Activated CD4-positive, alpha-beta T cell treated with anti-CD3 and anti-CD28 coated beads, Interleukin-2, amount 10 ng/mL, durations not matched to agents 7 days and 5 days (primary cell): ENCODE measurements at places on chromosomes 2 and 18. TPM values are rescaled to one million over a fixed set of nuclear protein-coding genes. Genes with fewer than 3 reads are reported as not detected.
A peak's percentile ranks its signal among the peaks of the same experiment; 100 is the strongest.

DNA sequence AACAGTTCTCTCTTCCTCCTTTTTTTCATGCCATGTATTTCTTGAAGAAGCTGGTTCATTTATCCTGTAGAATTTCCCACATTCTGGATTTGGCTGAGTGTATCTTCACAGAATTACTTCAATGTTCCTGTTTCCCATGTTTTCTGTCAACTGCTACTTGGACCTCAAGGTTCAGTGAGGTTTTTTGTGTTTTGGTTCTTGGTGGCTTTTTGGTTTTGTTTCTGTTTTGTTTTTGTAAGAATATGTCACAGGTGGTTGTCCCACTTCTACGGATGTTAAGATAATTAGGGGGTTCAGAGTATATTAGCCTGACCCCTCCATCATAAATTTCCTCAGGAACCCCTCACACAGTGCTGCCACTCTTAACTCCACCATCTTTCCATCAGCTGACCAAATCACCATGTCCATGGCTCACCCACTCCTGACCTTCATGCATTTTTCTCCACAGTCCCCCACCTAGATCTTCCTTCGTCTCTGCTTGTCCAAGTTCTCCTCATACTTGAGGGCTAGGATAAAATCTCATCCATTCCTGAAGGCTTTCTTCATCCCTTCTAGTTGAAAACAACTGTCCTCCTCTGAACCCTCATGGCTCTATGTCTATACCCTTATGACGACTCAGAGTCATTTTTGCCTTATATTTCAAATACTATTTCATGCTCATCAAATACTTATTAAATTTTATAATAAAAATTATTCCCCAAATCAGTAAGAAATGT is 40.4 kb downstream of the PLEKHM3 start:
- DNase-seq: no peak

DNA sequence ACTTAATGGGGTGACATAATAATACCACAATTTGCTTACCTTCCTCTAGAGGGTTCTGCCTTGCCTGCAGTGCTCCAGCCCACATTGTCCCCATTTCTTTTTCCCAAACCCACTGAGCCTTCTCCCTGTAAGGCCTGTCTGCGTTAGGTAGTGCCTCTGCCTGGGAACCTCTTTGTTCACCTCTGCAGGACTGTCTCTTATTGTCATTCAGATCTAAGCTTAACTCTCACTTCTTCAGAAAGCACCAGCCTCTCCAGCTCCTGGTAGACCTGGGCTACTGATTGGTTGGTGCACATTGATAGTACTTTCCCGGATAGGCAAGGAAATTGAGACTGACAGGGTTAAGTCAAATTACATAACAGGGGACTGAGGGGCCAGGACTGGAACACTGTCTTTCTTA is 49.1 kb downstream of the CCDC85A start:
- no peak for DNase-seq

DNA sequence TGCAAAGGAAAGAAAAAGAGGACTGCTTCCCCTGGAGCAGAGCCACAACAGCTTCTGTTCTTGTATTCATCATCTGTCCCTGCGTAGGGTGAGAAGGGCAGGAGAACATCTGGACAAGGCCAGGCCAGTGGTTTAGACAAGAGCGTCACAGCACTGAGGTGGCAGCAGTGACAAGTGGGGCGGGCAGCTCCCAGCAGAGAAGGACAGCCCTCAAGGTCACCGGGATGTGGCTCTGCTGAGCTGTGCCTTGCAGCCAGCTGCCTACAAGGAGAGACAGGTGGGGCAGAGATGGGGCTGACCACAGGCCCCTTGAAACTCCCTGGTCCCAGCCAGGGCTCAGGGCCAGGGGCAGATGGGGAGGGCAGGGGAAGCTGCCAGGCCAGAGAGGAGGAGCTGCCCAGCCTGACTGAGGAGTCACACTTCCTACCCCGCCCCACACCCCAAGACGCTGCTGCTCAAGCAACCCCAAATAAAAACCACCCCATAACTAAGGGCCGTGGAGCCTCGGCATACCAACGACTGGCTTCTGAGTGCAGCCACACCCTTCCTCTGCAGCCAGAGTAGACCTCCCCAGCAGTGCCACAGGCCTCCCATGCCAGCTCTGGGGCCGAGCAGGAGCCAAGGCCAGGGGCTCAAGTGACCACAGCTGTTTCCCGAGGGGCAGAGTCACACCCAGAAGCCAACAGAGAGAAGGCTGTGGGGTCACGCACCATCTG is 5.4 kb downstream of the RAB11FIP5 start:
- peak; percentile 17 for DNase-seq

The STK36 gene
- 14.6 TPM for total RNA-seq

DNA sequence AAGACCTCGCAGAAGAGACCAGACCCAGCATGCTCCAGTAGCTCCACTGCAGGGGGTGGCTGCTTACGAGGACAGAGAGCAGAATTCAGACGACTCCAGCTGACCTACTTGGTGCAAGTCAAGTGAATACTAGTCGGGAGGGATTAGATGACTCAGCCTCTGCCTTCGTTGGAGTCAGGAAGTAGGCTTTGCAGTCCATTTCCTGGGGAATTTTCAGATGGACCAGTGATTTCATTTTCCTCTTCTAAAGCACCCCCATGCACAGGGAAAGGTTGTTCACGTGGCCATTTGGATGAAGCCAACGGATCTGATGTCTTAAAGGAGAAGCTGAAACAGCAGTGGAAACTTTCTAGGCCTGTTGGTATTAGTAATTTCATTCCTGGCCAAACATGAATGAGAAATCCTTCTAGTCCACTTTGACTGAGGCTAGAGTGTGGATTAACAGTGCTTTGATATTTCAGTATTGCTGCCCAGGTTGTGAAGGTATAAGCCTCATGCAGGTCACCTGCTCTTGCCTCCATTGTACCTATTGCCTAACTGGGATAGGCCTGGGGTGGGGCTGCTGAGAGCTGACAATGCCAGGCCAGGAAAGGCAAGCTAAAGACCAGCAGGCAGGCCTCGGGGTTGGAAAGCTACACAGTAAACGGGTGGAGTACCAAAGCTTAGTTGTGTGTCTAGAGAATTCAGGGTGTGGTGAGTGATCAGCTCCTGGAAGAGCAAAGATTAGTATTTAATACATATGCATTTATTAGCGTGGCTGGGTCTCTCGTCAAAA is 117.6 kb upstream of the FOSL2 start:
- DNase-seq: no peak

The ASB18 gene
- not detected for total RNA-seq

The SUMO1 gene
- total RNA-seq: 120 TPM

DNA sequence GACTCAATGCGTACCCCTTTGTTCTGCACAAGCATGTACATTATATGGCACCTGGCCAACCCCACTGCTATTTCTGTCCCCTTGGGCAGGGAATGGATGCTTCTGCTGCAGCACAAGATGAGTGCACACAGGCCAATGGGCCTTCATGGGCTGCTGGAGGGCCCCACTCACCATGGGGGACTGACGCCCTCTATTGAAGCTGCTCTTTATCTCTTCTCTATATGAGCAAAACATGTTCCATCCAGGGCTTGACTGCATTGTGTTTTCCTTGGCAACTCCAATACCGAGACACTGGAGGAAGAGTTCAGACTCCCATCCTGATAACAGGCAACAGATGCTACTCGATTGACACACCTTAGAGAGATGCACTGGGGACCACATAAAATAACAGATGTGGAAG is 251.6 kb upstream of the NCKAP5 start:
- no peak for DNase-seq

GRCh38 chr2:163658556-163658955 is 77.3 kb downstream of the FIGN start:
- no peak for DNase-seq

DNA sequence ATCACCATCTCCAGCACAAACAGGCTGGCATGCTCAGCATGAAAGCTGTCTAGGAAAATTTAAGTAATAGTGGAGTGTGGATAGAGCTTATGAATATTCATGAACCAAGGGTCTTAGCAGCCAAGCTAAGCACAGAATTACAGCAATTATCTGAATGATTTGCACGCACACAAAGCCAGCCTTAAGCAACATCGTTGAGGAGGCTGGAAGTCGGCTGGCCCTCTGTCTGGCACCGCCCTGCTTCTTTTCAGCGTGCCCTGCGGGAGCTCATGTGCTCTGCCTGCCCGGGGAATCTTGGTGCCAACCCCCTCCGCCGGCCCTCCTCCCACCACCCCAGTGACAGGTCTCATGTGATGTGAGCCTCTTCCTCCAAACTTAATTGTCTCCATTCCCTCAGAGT is 540.1 kb downstream of the CMPK2 start:
- no peak for DNase-seq

DNA sequence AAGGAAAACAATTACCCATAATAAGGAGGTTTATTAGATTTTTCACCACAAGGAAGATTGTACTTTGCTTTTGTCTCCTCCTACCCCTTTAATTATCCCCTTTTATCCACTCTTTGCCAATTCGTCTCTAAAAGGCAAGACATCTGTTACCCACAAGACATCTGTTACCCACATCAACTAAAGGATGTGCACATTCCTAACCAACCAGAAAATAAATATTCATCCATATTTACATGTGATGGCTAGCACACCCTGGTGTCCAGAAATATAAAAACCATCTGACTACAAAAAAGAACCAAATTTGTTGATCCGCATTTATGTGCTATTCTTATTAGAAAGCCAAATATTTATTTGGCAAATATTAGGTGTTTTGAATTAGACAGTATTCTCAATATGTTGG is 35.7 kb downstream of the ACVR1C start:
- DNase-seq: no peak

DNA sequence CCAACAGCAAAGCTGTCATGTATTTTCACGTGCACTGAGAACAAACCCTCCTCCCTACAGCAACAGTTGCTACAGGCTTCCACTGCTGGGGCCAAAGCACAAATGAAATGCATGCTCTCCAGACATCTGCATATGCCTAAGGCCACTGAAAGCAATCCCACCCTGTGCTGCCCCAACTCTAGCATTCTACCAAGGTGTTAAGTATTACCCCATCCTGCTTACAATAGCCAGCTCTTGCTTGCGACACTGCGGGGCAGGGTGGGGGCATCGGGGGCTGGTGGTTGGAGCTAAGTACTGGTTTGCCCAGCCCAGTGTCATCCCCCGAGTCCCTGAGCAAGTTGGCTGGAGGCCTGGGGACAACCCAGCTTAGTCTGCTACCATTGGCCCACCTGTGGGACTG is 742.5 kb downstream of the TDRD15 start:
- DNase-seq: no peak

The HAAO gene
- total RNA-seq: not detected

- DNase-seq: no peak
Measured at GRCh38 chr2:241641631-241642030, 4.1 kb downstream of the ATG4B start.
